Activated CD4-positive, alpha-beta memory T cell treated with anti-CD3 and anti-CD28 coated beads for 36 hours (primary cell): ENCODE measurements at places on chromosomes 2 and 18.
A peak's percentile ranks its signal among the peaks of the same experiment; 100 is the strongest.

DNA sequence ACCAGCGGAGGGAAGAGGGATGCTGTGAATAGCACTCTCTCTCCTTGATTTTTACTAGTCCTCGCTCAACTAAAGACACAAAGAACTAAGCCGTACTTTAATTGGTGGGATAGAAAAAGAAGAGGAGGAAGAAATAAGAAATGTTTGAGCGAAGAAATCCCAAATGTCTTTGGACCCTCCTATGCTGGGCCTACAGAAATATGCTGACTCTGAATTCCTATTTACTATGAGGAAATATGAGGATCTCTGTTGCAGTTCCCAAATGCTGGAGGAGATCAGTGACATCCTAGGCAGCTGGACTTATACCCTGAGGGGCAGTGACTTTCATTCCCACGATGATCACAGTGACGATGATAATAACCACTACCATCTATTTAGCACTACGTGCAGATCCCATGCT, 16.6 kb upstream of the PIEZO2 start:
- H3K36me3 ChIP-seq: no peaks in the 10 kb centered on the region
- peaks cover 7% of the 10 kb centered on the region for H3K27me3 ChIP-seq
- DNase-seq: no peak
- no peak overlapping the region for H3K27ac ChIP-seq
- no peaks in the 10 kb centered on the region for H3K4me1 ChIP-seq

DNA sequence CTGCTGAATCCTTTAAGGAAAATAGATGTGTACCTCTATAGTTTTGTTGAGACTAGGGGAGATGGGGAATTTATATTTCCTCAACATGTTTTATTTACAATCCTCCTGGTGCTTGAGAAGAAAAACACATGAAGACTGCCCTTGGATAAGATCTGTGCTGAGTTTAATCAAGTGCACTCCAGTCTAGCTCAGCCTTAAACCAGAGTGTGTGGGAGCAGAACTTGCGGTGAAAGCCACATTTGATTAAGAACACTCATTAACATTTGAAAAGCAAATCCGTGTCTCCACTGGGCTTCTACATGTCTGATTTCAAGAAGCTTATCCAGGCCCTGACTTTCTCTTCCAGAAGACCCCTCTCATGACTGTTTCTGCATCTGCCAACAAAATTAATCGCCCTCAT, 84.8 kb upstream of the ITGA6 start:
- H3K4me1 ChIP-seq: peaks cover 17% of the 10 kb centered on the region
- H3K36me3 ChIP-seq: peaks cover 10% of the 10 kb centered on the region
- H3K4me3 ChIP-seq: no peak overlapping the region
- no peak overlapping the region for H3K27ac ChIP-seq
- H3K27me3 ChIP-seq: peaks cover 2% of the 10 kb centered on the region
- DNase-seq: no peak

DNA sequence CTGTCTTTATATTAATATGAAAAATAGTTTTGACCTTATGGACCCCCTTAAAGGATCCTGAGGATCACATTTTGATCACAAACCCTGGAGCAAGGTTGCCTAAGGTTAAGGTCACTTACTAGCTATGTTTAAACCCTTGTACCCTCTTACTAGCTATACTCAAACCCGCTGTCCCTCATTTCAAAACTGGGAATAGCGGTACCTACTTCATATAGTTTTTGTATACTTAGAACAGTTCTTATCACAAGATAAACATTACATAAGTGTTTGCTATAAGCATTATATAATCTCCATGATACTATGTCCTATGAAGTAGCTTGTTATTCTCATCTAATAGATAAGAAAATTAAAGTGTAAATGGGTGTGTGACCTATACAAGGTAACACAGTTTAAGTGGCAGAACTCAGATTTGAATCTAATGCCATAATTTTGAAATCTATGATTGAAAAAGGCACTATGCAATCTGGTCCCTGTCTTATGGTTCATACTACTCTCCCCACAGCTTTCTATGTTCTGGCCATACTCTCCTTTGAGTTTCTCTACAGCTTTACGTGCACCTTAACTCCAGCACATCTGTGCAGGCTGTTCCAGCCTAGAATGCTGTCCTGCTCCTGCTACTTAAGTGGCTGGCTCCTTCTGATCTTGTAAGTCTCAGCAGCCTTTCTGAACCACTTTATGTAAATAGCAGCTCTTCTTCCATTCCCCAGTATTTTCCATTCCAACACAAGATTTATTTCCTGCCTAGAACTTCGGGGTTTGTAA, 30.4 kb downstream of the HYCC2 start:
- DNase-seq: no peak

DNA sequence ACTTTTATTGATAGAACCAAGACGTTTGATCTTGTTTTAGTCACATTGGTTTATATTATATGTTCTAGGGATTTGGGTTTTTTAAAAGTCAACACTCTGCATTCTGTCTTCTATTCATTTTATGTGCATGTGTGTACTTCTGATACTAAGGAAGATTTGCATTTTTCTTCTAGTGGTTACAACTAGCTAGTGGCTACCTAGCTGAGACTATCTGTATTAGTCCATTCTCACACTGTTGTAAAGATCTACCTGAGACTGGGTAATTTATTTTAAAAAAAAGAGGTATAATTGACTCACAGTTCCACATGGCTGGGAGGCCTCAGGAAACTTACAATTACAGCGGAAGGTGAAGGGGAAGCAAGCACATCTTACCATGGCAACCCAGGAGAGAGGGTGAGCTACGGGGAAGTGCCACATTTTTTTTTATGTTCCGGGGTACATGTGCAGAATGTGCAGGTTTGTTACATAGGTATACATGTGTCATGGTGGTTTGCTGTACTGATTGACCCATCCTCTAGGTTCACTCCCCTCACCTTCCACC, 69.9 kb downstream of the SP100 start:
- DNase-seq: no peak
- no peak overlapping the region for H3K27ac ChIP-seq
- H3K4me3 ChIP-seq: no peak overlapping the region

DNA sequence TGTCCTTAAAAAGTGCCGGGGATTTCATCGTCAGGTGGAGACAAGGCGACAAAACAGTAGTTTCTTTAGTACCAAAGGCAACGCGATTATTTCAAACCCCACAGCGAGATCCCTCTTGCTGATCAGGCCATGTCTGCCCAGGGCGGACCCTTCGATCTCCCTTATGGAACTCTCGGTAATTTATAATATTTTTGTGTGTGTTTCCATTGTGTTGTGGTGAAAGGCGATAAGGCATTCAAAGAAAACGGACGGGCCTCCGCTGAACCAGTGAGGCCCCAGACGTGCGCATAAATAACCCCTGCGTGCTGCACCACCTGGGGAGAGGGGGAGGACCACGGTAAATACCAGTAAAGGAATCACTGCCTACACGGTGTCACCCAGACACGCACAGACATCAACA, 1.4 kb upstream of the GAD1 start:
- peak overlapping the region; percentile 11 for H3K27ac ChIP-seq
- H3K4me3 ChIP-seq: peak overlapping the region; percentile 64
- no peak for DNase-seq
- H3K4me1 ChIP-seq: peaks cover 37% of the 10 kb centered on the region

GRCh38 chr2:3238951-3239841, 138.4 kb downstream of the EIPR1 start:
- H3K27ac ChIP-seq: no peak overlapping the region
- peak overlapping the region; percentile 3 for H3K4me3 ChIP-seq
- H3K36me3 ChIP-seq: peaks cover 19% of the 10 kb centered on the region
- no peaks in the 10 kb centered on the region for H3K27me3 ChIP-seq
- peak; percentile 64 for DNase-seq

GRCh38 chr2:28521663-28522062, 25.8 kb downstream of the PLB1 start:
- H3K27ac ChIP-seq: no peak overlapping the region
- H3K36me3 ChIP-seq: no peaks in the 10 kb centered on the region
- H3K27me3 ChIP-seq: peaks cover 40% of the 10 kb centered on the region
- no peaks in the 10 kb centered on the region for H3K4me1 ChIP-seq

DNA sequence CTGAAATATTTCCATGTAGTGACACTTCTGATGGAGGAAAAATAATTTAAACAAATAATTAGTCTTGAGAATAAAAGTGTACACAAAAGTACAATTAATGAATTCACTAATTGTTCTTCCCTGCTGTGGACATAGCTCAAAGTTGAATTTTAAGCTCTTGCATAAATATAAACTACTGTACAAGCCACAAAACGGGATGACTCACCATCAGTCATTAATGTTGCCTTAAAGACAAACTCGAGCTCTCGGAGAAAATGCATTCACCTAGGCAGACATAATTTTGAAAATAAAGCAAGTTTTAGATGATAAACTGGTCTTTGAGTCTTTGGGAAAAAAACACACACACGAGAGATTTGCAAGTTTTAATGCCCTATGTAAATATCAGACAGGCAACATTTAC, 436.4 kb downstream of the ZNF521 start:
- no peaks in the 10 kb centered on the region for H3K36me3 ChIP-seq
- DNase-seq: no peak
- no peak overlapping the region for H3K4me3 ChIP-seq
- no peaks in the 10 kb centered on the region for H3K27me3 ChIP-seq
- H3K4me1 ChIP-seq: no peaks in the 10 kb centered on the region
